CD8-positive, alpha-beta memory T cell (primary cell): ENCODE measurements at places on chromosomes 6 and 20.

GRCh38 chr6:155223646-155224451 lies 40.0 kb upstream of the CLDN20 start:
- DNase-seq: no peak

- DNase-seq: no peak
Observed at GRCh38 chr6:138486249-138487101, 12.8 kb downstream of the NHSL1 start.

DNA sequence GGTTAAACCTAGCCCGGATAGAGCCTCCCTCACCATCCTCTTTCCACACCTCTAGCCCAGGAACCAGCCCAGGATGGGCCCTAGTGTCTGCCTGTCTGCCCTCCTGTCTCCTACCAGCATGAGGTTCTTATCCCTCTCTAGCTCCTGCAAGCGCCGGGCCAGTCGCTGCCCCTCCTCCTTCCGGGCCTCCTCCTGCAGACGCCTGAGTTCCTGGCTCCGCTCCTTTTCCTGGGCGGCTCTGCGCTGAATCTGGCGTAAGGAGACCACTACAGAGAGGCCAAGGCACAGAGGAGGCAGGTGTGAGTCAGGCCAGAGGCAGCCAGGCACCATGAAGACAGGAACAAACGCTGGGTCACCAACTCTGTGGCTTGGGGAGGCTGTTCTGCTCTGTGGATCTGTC lies 4.3 kb upstream of the PSORS1C2 start:
- no peak for DNase-seq

GRCh38 chr6:42503894-42504293 lies 52.2 kb upstream of the TRERF1 start:
- DNase-seq: no peak

DNA sequence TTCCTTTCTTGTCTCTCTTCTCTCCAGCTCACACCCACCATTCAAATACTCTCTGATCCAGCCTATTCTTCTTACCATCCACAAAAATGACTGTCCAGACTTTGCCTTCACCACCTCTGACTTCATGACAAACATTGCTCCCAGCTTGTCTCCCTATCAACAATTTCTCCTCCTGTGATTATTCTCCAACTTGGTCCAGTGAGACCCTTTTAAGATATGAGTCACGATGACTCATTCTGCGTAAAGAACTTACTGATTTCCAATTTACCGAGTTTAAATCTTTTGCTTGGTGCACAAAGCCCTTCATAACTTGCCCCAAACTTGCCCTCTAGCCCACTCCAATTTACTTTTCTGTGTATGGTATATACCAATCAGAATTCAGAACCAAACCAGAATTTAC lies 833.2 kb downstream of the MAFB start:
- no peak for DNase-seq

DNA sequence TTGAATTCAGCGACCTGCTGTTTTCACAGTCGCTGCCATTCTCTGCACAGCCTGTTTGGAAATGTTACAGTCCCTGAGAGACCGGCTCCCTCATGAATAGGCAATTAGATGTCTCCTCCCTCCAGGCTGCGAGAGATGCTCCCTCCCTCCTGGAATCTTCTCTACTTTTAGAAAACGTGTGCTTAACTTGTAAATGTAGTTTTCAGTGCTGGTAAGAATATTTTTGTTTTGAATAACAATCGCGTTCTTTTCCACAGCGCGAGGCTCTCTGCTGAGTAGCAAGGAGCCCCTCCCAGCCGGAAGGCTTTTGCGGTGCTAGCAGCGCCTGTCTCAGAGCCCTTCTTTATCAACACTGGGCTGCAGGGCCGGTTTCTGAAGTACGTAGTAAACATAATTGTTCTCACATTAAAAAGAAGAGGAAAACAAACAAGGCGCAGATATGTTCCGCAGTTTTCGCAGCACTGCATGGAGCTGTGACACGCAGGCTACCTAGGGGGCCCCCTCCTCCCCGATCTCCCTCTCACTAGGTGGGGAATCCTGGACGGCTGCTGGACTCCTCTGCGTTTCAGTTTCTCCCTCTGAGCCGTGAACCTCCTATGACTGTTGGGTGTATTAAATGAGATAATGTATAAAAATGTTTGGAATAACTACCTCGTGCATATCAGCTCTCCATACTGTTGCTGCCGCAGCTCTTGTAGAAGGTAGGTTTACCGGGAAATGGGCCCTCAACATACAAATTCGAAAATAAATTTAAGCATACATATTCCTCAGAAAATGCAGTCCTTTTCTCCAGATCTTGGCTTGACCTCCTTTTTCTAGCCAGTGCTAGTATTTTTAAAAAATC lies 79.0 kb upstream of the SPACA1 start:
- peak; percentile 2 for DNase-seq

DNA sequence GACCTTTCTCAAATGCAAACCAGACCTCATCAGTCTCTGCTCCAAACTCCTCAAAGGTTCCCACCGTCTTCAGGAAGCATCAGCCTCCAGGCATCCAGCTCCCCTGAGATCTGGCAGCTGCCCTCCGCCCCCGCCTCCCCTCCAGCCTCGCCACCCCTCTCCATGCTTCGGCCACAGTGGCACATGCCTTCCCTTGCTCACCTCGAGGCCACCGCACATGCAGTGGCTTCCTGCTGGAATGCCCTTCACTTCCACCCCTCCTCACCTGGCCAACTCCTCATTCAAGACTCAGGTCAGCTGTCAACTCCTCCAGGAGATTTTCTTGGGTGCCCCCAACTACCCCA lies 13.4 kb downstream of the KIAA1755 start:
- DNase-seq: no peak

GRCh38 chr6:149964308-149965193 lies 808 bp downstream of the ULBP1 start:
- no peak for DNase-seq
